ENCODE measurements at places on chromosomes 5 and 9.

DNA sequence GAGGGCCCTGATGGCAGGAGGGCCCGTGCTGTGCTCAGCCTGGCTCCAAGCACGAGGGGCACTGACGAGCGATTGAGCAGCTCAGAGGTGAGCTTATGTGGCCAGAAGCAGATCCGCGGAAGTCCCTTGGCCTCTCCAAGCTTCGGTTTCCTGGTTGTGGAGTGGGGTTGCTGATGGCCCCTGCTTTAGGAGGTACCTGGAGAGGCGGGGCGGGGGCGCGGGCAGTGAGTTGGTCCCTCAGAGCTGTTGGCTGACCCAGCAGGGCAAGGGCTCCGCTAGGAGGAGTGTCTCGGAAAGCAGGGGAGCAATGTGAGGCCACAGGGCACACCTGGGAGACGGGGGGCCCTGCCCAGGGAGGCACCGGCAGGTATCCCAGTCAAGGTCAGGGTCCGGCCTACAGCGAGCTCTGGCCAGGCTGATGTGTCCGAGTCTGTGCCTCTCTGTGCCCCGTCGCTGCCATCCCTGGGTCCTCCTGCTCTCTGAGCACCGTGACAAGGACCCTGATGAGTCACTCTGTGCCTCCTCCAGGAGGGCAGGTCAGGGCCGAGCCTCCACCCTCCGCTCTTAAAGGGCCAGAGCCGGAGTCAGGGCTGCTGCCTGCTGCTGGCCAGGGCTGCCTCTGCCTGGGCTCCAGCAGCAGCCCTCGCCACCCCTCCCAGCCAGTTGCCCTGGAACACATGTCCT lies 14.8 kb downstream of the NCS1 start:
- no peak for DNase-seq

GRCh38 chr5:1831677-1832313 lies 30.6 kb downstream of the NDUFS6 start:
- DNase-seq: no peak

GRCh38 chr5:55066277-55066676 lies 36.2 kb upstream of the GZMA start:
- no peak for DNase-seq

DNA sequence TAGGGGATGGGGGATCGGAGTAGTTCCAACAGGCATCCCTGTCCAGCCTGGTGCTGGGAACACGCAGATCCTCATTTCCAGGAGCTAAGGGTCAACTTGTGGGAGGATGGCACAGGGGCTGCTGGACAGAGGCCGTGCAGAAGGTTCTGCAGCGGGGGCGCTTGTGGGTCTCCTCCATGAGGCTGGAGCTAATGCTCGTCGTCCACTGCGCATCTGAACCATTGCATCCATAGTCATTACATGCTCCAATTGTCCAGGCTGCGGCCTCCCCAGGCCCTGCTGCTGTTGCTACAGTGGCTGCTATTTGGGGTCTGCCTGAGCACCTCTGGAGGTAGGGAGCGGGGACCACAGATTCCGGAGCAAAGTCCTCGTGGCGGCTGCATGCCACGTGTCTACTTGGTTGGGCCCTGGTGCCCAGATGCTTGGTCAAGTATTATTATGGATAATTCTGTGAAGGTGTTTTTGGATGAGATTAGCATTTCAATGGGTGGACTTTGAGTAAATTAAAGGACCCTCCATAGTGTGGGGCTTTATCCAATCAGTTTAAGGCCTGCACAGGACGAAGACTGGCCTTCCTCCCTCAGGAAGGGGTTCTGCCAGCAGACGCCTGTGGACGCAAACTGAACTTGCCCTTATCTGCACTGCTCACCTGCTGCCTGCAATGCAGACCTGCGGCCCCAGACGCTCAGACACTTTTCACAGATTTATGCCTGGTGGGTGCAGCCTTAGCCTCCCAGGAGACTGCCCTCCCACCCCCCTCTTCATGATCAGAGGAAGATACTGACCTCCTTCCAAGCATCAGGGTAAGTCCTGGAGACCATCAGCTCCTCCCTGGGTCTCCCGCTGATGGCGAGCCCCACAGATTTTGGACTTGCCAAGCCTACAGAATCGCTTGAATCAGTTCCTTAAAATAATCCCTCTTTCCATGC lies 127.5 kb upstream of the IRX4 start:
- no peak for DNase-seq

- no peak for DNase-seq
Observed at GRCh38 chr9:131104016-131104740, 7.8 kb downstream of the AIF1L start.

- DNase-seq: peak; percentile 19
Observed at GRCh38 chr5:117624201-117624600, 1049.6 kb upstream of the SEMA6A start.
